ENCODE measurements at places on chromosomes 12 and 14.
A peak's percentile ranks its signal among the peaks of the same experiment; 100 is the strongest.

DNA sequence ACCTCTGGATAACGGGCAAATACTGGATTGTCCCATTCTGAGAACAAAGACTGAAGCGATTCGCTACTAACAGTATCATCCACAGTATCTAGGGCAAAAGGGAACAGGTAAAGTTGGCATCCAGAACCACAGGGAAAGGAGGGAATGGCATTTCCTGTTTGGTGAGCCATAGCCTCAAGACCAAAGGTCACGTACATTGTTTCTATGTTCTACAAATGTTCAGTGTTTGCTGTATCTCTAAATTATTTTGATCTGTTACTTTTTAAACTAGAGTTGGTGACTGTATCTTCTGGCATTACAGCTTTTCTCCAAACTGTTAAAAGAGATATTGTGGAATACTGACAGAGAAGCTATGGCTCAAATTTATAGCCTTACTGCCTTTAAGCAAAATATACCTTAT, 9.7 kb downstream of the MLH3 start:
- no peak for DNase-seq

DNA sequence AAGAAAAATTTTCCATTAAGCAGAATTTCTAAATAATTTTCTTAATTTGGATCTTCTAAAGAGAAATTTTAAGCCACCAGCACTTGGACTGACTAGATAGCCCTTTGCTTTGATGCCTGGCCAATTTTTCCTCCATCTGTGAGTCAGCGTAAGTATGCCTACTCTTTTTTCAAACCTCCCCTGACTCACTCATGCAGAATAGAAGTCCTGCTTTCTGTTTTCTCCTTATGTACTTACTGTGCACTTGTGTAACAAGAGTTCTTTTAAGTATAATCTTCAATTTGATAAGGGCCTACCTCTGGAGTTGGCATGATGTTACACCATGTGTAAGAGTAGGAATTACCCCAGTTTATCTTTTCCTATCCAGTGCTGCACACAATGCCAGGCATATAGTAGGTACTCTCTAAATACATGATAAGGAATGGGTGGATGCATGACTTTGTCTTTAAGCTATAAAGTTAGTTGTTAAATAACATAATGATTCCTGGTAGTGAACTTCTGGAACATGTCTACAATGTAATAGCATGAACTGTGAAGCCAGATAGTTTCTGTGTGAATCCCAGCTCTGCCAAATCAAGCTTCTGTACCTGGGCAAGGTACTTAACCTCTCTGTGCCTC, 329.6 kb downstream of the TMTC2 start:
- DNase-seq: peak; percentile 34

DNA sequence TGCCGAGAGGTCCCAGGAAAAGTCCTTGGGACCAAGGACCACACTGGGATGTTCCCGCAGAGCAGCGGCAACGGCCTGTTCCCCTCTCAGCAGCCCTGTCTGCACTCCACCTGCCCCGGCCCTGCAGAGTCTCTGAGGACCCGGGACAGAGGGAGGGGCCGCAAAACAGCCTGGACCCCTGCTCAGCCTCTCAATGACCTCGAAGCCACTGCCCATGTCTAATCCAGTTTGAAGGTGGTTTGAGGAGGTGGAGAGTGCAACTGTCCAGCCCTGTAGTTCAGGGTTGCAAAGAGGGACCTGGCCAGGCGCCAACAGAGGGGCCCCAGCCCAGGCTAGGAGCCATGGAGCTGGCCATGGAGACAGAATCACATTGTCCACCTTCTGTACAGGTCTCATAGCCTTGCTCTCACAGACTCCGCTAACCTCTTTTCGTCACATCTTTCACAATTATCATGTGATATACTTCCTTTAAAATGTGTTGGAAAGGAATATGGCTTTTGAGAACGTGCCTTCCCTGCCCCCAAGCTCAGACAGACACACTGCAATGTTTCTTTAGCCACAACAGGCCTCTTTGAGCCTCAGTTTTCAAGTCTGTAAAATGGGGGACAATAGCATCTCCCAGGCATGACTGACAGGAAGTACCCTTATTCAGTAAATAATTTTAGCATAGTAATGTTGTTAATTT, 49.3 kb downstream of the ACTN1 start:
- no peak for DNase-seq

DNA sequence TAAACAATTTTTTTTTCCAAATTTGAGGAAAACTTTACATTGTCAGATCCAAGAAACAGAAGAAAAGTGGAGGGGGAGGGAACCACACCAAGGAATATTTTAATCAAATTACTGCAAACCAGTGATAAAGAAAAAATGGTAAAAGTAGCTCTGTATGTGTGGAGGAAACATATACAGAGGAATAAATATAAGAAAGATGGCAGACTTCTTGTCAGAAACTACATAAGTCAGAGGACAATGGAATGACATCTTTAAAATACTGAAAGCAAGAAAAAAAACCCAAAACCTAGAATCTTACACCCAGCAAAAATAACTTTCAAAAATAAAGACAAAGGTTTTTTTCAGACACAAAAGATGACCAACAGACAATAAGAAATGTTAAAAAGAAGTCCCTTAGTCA, 10.2 kb upstream of the LLPH start:
- peak; percentile 65 for DNase-seq

GRCh38 chr14:32571551-32571950, 242.5 kb downstream of the AKAP6 start:
- no peak for DNase-seq

GRCh38 chr14:69226178-69226577, 33.8 kb upstream of the GALNT16 start:
- DNase-seq: no peak

- no peak for DNase-seq
These were observed 165.9 kb downstream of the ETV6 start for GRCh38 chr12:11815397-11815796.

DNA sequence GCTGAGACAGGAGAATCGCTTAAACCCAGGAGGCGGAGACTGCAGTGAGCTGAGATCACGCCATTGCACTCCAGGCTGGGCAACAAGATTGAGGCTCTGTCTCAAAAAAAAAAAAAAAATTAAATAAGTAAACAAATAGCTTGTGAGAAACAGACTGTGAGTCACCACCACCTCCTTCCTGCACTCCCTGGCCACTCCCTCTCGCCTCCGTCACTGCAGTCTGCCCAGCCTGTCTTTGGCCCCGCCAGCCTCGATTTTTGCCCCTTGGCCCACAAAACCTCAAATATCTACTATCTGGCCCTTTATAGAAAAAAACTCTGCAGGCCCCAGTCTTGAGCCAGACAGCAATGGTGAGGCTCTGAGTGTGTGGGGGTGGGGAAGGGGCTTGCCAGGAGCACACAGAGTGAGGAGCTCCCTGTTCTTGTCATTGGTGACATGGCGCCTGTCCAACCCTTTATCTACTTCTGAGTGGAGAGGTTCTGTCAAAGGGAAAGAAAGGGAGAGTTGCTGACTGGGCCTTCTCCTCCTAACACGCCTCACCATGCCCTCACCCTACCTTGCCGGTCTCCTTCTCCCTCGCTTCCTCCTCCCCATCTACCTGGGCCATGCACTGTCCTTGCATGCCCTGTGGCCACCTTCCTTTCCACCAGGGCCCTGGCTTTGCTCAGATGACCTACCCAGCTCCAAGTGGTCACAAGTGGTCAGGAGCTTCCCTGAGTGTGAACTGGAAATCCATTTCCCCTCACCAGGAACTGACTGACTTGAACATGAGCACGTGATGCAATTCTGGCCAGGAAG, 22.1 kb downstream of the LGMN start:
- peak; percentile 87 for DNase-seq

GRCh38 chr12:47843226-47843980, 23.7 kb upstream of the HDAC7 start:
- DNase-seq: no peak

- DNase-seq: no peak
These were observed 15.3 kb upstream of the PELI2 start for GRCh38 chr14:56102941-56103340.

DNA sequence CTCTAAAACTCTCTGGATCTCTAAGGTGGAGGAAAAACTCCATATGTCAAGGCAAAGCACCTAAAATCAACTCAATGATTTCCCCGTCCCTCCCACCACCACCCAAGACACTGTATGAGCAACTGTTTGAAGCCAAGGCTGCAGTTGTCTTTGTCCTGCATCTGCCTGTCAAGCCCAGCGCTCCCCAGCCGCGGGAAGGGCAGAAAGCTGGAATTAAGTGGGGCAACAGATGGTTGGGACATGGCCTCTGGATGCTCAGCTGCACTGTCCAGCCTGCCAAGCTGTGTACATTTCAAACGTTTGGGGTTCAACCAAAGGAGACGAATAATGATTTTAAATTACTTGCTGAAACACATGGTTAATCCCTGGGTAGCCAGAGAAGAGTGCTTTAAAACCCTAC, 42.2 kb upstream of the PTGR2 start:
- DNase-seq: no peak

DNA sequence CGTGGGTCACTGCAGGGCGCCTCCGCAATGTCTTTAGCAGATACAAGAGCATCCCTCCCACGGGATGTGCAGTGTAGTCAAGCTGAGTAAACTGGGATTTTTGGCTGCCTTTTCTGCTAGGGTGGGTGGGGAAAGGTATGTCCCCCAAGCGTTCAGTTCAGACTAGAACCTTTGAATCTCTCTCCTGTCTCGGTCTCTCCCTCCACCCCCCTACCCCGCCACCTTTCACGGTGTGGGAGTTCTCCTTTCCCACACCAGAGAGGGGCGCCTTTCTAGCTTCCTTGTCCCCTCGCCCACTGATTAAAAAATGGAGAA, 525 bp upstream of the FAR2 start:
- no peak for DNase-seq

GRCh38 chr12:102596031-102596430, 115.7 kb upstream of the IGF1 start:
- no peak for DNase-seq

DNA sequence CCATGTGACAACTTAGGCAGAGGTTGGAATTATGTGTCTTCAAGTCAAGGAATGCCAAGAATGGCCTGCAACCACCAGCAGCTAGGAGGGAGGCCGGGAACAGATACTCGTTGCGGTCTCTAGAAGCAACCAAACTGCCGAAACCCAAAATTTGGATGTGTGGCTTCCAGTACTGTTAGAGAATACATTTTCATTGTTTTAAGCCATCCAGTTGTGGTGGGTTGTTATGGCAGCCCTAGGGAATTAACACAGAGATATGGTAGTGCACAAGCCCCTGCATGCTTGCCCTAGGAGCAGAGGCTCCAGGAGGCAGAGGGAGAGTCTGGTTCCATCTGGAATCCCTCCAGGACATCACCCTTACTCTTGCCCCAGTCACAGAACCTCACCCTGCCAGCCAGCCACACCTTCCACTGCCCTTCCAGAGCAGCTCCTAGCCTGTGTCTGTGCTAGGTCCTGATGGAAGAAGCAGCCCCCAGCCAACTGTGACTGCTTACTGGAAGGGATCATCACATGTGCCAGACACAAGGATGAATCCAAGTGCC, 19.5 kb downstream of the PITPNM2 start:
- no peak for DNase-seq

GRCh38 chr12:92786045-92786444, 83.3 kb downstream of the PLEKHG7 start:
- no peak for DNase-seq

DNA sequence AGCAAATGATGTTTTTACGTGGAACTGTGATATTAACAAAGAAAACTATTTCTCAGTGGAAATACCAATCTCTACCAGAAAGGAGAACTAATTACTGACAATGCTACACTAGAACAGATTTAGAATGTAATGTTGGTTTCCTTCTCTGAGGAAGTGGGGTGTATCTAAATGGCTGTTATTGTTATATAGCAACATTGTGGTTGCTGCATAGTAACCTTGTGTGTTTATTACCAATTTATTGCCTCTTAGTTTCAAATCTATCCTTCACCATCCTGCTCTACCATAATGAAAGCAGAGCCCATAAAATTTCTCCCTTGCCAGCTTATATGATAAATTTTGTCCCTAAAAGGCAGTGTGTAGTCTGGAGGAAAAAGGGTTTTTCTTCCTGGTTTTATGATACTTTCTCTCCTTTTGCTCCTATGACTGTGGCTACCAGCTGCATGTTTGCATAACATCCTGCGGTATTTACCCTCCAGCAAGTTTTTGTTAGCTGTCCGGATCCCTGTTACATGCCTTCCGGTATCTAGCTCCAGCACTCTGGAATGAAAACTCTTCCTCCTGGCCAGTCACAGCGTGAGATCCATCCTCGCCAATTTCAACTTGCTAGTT, 5.7 kb upstream of the KLRK1 start:
- DNase-seq: peak; percentile 80

DNA sequence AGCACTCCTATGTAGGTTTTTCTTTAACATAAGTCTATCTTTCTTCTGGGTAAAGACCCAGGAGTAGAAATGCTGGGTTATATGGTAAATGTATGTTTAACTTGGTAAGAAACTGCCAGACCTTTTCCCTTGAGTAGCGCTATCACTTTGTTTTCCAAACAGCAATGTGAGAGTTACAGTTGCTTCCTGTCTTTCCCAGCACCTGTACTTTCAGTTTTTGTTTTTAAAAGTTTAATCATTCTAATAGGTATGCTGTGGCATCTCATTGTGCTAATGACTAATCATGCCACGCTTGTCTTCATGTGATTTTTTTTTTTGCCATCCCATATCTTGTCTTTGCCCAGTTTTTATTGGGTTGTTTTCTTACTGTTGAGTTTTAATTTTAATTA, 28.1 kb downstream of the GIT2 start:
- peak; percentile 23 for DNase-seq

DNA sequence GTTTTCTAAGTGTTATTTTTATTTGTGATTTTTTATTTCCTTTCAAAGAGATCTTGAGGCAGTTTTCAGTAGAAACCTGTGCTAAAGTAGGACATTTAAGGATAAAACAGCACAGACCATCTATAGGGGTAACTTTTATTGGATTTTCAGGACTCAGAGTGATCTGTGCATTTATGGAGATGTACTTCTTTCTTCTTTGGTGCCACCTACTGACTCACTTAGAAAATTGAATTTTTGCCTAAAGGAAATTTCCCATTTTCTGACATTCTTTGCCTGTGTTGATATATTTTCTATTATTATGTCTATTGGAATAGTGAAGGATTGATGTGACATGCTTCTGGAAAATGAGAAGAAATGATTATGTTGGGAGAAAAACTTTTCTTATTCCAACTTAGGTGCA, 113.0 kb downstream of the UNC79 start:
- peak; percentile 9 for DNase-seq

DNA sequence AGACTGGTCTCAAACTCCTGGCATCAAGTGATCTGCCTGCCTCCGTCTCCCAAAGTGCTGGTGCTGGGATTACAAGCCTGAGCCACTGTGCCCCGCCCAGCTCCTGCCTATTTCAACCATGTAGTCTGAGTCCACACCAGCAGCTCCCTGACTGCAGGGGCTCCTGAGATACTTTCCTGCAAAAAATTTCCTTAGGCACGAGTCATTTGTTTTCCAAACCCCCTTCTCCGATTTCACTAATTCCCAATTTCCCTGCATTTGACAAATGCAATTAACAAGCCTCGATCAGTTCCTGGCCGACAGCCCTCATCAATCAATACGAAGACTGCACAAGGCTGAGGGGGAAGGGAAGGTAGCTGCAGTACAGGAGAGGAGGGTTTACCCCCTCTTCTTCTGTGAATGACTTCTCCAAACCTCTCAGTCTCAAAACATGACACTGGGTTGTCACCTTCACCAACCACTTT, 10.1 kb downstream of the PSMB5 start:
- no peak for DNase-seq

- DNase-seq: no peak
These were observed 890.2 kb downstream of the FLRT2 start for GRCh38 chr14:86420131-86420530.

- no peak for DNase-seq
These were observed 184.0 kb downstream of the CAND1 start for GRCh38 chr12:67453191-67453590.

GRCh38 chr14:58752289-58752688, 114.5 kb downstream of the DACT1 start:
- DNase-seq: no peak

Measured in common myeloid progenitor, CD34-positive (primary cell).